ENCODE measurements at places on chromosomes 16 and 17. TPM values are rescaled to one million over a fixed set of nuclear protein-coding genes. Genes with fewer than 3 reads are reported as not detected.

- peak; percentile 48 for DNase-seq
- H3K27ac ChIP-seq: no peak overlapping the region
- no peaks in the 10 kb centered on the region for H3K36me3 ChIP-seq
- no peak overlapping the region for H3K4me3 ChIP-seq
- H3K4me1 ChIP-seq: no peaks in the 10 kb centered on the region
Observed at GRCh38 chr17:19372866-19373504, 5.3 kb upstream of the MAPK7 start.

GRCh38 chr17:14469971-14470370 is 169.1 kb downstream of the HS3ST3B1 start:
- H3K27me3 ChIP-seq: no peaks in the 10 kb centered on the region
- no peak for DNase-seq
- no peaks in the 10 kb centered on the region for H3K36me3 ChIP-seq

- no peaks in the 10 kb centered on the region for H3K36me3 ChIP-seq
- H3K27ac ChIP-seq: no peak overlapping the region
- no peak for DNase-seq
Observed at GRCh38 chr16:78748220-78748929, 648.9 kb downstream of the WWOX start.

- no peak for DNase-seq
- H3K36me3 ChIP-seq: no peaks in the 10 kb centered on the region
- no peak overlapping the region for H3K27ac ChIP-seq
Observed at GRCh38 chr16:57876210-57876609, 73.9 kb upstream of the KIFC3 start.

Gene TNP2
- total RNA-seq: not detected

Measured in SJSA1 (cell line).